Left ventricle myocardium superior (tissue), 1 donor: ENCODE measurements at places on chromosomes 7 and 10.

DNA sequence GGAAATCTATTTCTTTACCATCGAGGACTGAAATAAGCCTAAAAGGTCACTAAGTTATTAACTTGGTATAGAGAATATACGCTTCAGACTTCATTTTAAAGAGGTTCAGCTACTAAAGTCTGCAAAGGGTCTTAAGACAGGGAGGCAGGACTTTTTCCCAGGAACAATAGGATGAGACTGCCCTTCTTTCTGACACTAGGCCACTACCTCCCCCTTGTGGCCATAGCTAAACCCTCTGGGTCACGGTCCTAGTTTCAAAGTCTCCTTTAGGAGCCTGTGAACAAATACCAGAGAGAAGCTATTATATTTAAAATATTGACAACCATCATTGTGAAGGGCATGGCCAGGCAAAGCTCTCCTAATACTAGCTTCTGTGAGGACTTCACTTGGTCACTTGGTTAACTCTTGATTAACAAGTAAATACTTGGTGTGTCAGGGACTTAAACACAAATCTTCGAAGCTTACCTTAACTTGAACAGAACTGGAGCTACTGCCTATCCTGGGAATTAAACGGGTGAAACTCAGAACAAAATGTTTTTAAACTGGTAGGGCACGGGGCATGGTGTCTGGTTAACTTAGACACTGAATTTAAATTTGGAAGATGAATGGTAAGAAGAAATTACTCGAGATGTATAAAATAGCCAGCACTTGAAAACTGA lies 75.6 kb downstream of the CCDC6 start:
- no peak for DNase-seq

DNA sequence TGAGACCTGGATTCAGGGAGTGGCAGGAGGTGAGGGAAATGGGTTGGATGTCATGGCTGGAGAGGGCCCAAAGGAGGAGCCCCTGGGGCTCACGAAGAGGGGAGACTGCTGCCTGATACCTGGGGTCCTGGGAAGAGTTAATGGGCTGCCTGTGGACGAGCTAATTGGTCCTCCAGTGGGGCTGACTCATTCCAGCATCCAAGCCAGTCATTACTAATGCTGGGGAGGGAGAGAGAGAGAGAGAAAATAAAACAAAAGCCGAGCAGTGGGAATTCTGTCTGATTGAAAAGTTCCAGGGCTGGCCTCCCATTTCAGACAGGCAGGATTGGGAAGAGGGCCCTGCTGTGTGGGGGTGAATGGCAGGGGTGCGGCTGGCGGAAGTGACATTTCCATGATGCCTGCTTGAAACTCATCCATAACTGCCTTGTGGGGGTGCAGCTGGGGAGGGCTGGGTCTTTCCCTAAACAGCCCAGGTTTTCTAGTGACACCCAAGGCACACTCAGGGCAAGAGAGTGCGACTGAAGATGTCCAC lies 297.8 kb downstream of the RPS24 start:
- no peak for DNase-seq

DNA sequence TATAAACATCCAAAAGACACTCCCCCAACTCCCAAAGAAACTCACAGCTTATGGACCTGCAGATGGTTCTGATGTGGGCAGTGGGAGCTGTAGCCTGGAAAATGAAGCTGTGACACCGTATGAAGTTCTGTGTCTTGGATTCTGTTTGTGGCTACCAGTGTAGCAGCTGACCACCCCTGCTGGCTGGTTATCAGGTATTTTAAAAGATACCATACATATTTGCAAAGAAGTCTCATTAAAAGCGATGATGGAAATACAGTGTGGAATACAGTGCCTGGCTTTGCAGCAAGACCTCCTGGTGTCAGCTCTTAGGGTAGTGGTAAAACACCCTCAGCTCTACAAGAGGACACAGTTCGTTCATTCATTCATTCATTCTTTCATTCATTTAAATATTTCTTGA lies 194.3 kb upstream of the PRKCQ start:
- DNase-seq: no peak

GRCh38 chr10:87541114-87541513 lies 36.4 kb downstream of the MINPP1 start:
- no peak for DNase-seq

DNA sequence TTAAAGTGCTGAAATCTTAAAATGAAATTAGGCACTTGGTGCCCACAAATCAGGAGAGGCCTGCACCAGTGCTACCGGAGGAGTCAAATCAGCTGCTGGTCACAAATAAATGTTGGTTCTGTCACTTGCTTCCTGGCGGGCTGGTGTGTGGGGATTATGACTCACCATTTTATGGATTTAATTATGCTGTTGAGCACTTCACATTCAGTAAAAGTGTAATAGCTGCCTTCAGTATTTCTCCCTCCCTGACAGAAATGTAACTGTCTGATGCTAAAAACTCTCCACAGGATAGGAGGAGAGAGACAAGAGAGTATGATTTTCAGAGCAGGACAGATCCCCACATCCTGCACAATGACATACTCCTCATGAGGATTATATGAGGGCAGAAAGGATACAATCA lies 186.0 kb downstream of the JAZF1 start:
- no peak for DNase-seq

DNA sequence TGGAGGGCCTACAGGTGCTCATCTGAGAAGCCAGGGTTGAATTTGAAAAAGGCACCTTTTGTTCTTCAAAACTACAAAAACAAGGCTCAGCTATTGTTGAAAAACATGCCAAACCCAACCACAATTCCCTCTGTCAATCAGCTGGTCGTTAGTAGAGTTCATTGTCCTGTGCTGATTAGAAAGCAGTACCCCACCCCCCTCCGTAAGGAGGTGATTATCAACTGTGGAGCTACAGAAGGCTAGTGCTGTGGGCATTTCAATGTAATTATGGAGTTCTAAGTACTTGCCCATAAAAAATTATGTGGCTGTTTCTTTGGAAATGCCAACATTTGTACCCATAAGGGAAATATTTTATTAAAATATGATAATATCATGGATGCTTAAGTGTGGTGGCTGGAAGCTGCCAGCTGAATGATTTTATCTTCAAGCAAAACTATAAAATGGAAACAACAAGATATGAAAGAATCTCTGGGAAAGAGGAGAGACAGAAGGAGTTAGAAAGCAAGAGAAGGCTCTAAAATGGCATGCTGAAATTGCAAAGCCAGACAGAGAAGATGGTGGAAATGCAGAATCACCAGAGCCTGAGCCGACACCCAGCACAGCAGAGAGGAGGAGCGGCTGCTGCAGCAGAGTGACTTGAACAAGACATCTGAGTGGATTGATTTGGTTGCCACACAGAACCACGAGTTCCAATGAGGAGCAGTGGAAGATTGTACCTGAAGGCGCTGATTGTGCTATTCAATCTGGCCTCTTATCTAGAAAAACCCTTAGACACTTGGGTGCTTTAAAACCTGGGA lies 179.5 kb upstream of the LRGUK start:
- no peak for DNase-seq

DNA sequence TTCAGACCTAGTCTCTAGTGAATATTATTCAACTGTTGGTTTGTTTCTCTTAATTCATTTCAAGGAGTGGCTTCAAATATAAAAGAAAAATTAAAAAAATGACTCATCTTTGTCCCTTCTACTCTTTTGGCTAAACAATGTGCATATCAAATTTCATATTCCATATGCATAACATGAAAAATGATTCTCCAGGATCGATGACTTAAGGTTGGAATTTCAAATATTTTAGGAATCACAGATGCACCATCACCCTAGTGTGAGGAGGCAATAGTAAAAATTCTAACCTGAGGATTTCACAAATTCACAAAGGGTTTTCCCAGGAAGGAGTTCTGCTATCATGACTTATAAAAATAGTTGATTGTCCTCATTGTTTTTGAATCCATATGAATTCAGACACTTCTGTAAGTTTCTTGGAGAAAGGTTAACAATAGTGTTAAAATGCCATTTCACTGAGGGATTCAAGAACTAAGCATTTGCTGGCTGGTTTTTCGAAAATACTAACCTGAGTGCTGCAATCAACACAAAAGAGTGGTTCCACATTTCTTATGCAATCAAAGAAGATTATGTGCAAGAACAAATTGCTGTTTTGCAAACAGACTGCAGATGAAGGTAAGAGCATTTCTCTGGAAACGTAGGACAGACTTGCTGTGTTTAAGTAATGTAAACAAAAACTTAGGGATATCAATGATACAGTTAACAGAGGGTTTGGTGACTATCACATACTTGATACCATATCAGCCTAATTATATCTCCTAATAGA lies 547.5 kb upstream of the LRRTM3 start:
- no peak for DNase-seq

DNA sequence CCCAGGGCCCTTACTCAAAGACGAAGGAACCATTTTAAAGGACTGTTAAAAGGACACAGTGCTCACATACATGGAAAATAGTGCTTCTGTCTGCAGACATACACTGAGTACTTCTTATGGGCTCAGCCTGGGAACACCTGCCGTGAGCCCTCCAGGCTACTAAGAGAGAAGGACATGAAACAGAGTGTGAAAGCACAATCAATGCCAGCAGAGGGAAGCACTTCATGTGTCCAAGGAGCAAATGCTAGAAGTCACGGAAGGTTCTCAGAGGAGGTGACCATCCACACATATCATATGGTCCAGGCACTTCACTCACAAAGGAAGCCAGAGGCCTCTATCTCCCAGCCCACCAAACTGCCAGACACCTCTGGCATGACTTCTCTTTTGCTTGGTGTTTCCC lies 15.5 kb downstream of the ELMO1 start:
- DNase-seq: no peak
